ENCODE measurements at places on chromosomes 2 and 18.

GRCh38 chr2:85936421-85937068, 47.8 kb upstream of the ST3GAL5 start:
- no peak for DNase-seq

DNA sequence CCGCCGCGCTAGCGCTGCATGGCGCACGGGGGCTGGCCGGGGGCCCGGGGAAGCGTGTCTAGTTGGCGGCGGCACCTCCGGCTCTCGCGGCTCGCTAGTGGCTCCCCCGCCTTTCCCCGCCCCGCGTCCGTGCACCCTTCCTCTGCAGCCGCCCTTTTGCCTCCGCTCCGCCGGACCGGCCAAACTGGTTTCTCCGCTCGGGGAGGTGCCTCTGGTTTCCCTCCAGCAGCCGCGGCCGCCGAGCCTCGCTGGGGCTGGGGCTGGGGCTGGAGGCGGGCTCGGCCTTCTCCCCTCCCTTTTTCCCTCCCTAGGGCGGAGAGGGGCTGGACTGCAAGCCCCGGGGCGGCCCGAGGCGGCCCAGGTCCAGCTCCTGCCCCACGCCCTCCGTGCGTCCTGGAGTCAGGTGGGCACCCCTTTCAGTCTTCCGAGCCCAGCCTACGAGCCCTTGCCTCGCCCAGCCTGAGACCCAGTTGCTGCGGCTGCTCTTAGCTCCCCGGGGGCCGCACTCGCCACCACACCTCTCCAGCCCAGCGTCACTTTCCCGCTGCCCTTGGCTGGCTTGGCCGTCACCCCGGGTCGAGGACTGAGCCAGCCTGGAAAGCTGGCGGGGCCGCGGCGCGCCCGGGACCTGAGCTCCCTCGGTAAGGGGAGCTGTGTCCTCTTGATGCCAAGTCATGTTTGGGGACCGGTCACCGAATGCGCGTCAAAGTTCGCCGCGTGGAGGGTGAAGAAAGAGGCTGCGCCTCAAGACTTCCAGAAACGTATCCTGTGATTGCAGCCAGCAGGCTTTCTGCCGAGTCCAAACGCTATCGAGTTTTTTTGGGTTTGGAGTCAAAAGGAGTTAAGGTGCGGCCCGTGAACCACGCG, at the start of gene ATP8B1:
TSS of gene ATP8B1 (minus strand) at position 213 of the 867 bp plus-strand sequence. CDS start 71,508 bp downstream, outside the sequence.
- no peak for DNase-seq

DNA sequence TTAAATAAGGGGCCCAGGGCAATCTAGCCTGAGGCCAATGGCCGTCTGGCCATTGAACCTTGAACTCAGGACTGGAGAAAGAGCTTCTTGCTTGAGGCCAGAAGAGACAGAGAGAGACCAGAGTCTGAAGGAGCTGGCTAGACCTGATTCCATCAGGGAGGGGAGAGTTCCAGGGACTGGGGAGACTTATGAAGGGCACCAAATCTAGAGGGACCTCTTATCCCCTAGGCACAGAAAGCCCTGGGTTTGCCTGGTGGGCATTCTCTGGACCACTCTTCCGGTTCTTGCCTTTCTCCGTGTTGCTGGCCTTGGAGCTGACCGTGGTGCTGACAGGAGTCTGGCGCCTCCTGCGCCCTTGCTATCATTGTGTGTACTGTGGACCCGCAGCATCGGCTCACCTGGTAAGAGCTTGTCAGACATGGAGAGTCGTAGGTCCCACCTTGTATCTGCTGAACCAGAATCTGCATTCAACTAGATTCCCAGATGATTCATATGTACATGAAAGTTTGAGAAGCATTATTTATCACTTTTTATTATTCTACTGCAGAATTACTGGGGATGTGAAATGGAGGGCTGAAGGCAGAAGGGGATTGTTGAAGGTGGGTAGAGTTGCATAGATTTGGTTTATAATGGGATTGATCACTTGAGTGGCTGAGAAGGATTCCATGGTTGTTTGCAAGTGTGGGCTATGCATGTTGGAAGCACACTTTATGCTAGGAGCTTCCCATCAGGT, 4.3 kb upstream of the TRPM8 start:
- DNase-seq, result no peak

DNA sequence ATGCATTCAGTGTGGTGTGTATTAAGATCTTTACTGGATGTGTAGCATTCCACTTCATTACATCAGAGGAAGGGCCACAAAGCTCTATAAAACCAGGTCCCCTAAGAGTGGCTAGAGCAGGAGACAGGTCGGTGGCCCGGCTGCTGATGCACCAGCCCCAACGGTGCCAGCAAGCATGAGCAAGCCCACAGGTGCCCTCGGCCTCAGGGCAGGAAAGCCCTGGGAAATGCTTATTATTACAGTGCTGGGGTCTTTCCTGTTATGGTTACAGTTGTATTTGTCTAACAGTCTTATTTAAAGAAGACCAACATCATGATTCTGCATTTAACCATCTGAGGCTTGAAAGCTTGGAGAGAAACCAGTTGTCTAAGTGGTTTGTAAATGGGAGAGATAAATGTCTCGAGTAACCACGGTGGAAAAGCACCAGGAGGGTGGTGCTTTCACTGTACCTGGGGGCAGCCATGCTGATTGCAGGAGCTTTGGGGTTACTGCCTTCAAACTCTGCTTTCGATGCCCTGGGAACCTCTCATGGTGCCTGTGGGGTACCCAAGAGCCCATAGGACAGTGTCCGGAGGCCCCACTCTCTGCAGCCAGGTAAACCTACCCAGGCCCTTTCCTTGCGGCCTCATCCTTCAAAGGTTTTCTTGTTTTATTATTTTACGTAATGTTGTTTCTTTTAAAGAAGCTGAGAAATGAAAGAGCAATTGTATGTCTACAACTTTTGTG, 133.1 kb downstream of the SH3RF3 start:
- no peak for DNase-seq

GRCh38 chr2:68222287-68222686, 30.0 kb downstream of the PPP3R1 start:
- no peak for DNase-seq

DNA sequence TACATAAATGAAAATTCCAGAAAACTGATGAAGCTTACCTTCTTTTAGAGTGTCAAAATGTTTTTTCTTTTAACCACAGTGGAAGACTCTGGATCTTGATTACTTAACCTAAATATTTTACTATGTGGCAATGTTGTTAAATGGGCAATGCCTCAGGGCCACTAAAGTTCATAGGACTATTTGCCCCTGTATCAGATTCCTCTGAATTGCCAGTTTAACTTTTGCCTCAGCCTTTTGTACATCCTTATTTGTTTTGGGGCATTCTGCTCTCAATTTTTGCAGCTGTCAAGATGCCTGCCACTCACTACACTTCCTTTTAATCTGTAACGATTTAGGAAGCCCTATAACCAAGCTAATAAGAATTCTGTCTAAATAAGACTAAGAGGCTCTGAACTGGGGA, 31.7 kb upstream of the SERTAD2 start:
- no peak for DNase-seq

- DNase-seq, result no peak
Measured at GRCh38 chr2:223967981-223968380, 10.7 kb downstream of the MRPL44 start.

DNA sequence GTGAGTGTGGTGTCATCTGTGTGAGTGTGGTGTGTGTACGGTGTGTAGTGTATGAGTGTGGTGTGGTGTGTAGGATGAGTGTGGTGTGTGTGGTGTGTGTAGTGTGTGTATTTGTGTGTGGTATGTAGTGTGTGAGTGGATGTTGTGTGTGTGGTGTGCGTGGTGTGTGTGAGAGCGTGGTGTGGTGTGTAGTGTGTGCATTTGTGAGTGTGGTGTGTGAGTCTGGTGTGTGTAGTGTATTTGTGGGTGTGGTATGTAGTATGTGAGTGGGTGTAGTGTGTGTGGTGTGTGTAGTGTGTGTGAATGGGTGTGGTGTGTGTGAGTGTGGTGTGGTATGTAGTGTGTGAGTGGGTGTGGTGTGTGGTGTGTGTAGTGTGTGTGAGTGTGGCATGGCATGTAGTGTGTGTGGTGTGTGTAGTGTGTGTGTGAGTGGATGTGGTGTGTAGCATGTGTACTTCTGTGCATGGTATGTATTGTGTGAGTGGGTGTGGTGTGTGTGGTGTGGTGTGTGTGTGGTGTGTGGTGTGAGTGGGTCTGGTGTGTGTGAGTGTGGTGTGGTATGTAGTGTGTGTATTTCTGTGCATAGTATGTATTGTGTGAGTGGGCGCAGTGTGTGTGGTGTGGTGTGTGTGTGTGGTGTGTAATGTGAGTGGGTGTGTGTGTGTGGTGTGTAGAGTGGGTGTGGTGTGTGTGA, 227.8 kb downstream of the BCL2 start:
- no peak for DNase-seq

DNA sequence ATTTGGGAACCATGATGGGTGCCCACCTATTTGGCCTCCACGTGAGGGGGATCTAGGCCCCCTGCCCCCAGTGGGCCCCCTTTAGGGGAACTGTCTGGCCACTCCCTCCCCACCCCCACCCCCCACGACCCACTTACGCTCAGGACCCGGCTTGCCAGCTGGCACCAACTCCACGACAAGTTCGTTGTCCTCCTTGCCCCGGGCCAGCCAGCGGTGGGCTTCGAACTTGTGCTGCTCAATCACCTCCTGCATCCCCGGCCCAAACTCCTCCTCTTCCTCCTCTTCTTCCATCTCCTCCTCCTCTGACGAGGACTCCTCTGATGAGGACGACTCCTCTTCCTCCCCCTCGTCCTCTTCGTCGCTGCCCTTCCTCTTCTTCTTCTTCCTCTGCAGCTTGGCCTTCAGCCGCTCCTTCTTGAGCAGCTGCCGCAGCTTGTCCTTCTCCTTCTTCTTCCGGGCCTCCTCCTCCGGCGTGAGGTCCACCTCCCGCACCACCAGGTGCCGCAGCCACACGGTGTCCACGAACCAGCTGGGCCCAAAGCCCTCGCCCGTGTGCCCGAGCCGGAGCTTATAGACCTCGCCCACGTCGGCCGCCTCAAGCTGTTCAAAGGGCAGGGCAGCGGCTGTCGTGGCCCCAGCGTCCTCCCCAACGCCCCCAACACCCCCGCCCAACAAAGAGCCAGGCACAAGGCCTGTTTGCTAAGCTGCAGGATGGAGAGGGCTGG, 96.9 kb downstream of the LOXHD1 start:
- no peak for DNase-seq
